ENCODE measurements at places on chromosomes 13 and 19.

GRCh38 chr19:47713046-47714021 lies at the start of gene EHD2:
Gene EHD2, plus strand, starts transcription at chr19:47713422. Its CDS starts 3,191 bp downstream, at chr19:47716613.
- no peak within 1 kb of the TSS for H3K4me3 ChIP-seq
- peaks cover 4% of the 10 kb centered on the region for H3K4me1 ChIP-seq
- peaks cover 17% of the 10 kb centered on the region for H3K27me3 ChIP-seq
- no peaks in the 10 kb centered on the region for H3K36me3 ChIP-seq

DNA sequence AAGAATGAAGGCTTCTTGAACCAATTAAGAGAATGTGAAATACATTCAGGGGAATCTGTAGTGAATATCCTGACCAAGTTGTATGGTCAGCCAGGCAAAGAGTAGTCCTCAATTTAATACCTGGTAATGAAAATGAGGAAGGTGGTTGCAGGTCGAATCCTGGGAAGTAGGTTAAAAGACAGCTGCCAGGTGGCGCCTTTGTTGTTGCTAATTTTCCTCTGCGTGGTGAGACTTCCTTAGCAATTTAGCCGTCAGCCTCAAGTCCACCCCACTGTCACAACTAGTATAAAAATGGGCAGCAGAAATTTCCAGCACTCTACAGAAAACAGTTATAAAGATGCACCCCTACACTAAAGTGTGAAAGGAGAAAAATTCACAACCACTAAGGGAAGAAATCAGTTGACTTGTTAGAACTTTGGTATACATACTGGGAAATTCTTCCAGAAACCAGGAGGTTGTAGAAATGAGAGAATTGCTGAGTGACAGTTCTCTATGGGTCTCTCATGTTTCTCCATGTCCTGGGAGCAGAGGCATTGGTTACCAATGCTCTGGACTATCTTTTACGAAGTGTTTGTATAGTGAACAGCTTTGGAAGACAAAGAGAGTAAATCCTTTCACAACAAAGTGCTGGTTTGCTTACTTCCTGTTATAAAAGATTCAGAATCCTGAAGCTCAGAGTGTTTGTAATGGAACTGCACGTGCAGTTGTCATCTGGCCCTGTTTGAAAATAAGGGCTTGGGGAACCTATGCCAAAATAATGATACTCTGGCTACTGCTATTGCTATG lies 235.9 kb downstream of the NHLRC3 start:
- no peak for DNase-seq
- no peaks in the 10 kb centered on the region for H3K36me3 ChIP-seq
- no peaks in the 10 kb centered on the region for H3K27me3 ChIP-seq
- no peak overlapping the region for H3K4me3 ChIP-seq
- no peaks in the 10 kb centered on the region for H3K4me1 ChIP-seq

DNA sequence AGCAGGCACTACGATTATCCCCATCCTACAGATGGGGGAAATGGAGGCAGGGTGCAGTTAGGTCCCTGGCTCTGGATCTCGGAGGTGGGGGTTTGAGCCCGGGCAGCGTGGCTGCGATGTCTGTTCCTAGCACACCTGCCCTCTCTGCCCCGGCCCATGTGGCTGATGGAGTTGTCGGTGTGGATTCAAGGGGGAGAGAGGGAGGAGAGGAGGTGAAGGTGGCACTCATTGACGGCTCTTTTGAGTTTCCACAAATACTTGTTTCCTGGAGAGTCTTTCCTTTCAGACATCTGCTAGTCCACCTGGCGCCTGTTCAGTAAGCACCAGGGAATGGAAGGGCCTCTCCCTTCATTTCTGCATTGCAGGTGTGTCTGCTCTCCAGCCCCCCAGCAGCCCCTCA lies 69.9 kb downstream of the ARHGEF18 start:
- no peak overlapping the region for H3K27ac ChIP-seq
- peaks cover 28% of the 10 kb centered on the region for H3K36me3 ChIP-seq
- H3K4me3 ChIP-seq: no peak overlapping the region
- no peak for DNase-seq
- no peaks in the 10 kb centered on the region for H3K27me3 ChIP-seq

DNA sequence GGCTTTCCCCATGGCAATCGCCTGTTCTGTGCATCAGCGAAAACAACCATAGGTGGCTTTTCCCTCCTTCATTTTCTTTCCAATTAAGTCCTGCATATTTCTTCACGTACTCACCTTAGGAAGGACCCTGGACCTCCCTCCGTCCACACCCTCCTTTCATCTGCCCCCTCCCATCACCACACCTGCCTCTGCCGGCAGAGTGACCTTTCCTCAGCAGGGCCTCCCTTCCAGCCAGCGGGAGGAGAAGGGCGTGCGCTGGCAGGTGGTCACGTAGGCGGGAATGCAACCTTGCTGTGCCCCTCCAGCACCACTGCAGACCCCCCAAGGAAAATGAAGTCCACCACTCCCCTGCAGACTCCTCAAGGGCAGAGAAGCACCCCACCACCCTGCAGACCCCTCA lies 61.1 kb downstream of the GSX1 start:
- H3K27ac ChIP-seq: no peak overlapping the region
- no peak overlapping the region for H3K4me3 ChIP-seq
- H3K27me3 ChIP-seq: no peaks in the 10 kb centered on the region
- H3K36me3 ChIP-seq: no peaks in the 10 kb centered on the region

- H3K27ac ChIP-seq: no peak overlapping the region
- no peak overlapping the region for H3K4me3 ChIP-seq
Measured at GRCh38 chr19:41848666-41849065, 3.8 kb downstream of the DMRTC2 start.

GRCh38 chr19:56193981-56194640 lies 3.5 kb downstream of the ZSCAN5B start:
- H3K36me3 ChIP-seq: no peaks in the 10 kb centered on the region
- H3K27me3 ChIP-seq: no peaks in the 10 kb centered on the region
- DNase-seq: no peak
- H3K27ac ChIP-seq: no peak overlapping the region
- no peak overlapping the region for H3K4me3 ChIP-seq
- H3K4me1 ChIP-seq: no peaks in the 10 kb centered on the region

DNA sequence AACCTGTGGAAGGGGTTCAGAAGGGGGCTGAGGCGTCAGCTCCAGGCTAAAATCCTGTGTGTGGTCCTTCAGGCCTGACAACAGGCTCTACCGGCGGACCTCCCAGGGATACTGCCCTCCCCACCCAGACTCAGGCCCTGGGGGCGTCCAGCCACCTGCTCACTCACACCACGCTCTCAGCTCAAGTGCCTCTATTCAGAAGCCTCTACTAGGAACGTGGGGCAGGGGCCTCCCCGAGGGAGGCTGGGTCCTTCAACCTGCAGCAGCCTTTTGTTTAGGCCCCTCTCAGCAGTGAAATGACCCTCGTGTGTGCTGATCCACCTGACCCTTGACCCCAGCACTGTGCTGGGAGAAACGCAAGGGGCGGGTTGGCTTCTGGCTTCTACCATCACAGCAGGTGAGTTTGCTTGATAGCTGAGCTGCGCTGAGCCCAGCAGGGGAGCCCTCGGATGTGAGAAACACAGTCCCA lies 10.6 kb downstream of the PLPP2 start:
- H3K4me3 ChIP-seq: no peak overlapping the region
- no peaks in the 10 kb centered on the region for H3K4me1 ChIP-seq
- no peak for DNase-seq
- peaks cover 2% of the 10 kb centered on the region for H3K27me3 ChIP-seq
- H3K27ac ChIP-seq: no peak overlapping the region
- no peaks in the 10 kb centered on the region for H3K36me3 ChIP-seq

GRCh38 chr13:38693168-38693567 lies 6.3 kb downstream of the FREM2 start:
- no peak overlapping the region for H3K27ac ChIP-seq
- H3K4me3 ChIP-seq: no peak overlapping the region
- no peaks in the 10 kb centered on the region for H3K27me3 ChIP-seq
- H3K36me3 ChIP-seq: no peaks in the 10 kb centered on the region

- H3K27ac ChIP-seq: no peak overlapping the region
- no peaks in the 10 kb centered on the region for H3K4me1 ChIP-seq
- H3K27me3 ChIP-seq: no peaks in the 10 kb centered on the region
- no peak for DNase-seq
- no peaks in the 10 kb centered on the region for H3K36me3 ChIP-seq
Measured at GRCh38 chr13:32726374-32727037, 140.3 kb downstream of the PDS5B start.

DNA sequence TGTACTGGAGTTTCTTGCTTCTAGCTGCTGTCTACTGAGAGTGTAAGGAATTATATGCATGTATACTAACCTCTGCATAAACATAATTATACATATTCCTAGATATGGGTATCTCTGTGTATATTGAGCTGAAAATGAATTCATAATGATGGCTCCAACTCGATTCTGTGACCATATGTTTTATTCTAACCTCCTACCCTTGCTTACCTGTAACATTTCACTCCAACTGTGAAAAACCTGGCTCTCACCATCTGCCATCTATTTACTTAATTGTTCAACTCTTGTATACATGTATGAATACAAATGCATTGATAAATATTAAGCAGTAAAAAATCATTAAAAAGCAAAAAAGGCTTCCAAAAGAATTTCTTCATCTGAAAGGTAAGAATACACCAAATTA lies 1729.5 kb upstream of the SPRY2 start:
- no peaks in the 10 kb centered on the region for H3K36me3 ChIP-seq
- no peak overlapping the region for H3K27ac ChIP-seq
- DNase-seq: no peak
- no peak overlapping the region for H3K4me3 ChIP-seq
- H3K4me1 ChIP-seq: no peaks in the 10 kb centered on the region
- H3K27me3 ChIP-seq: no peaks in the 10 kb centered on the region

- H3K4me3 ChIP-seq: no peak overlapping the region
- peaks cover 29% of the 10 kb centered on the region for H3K4me1 ChIP-seq
- no peaks in the 10 kb centered on the region for H3K36me3 ChIP-seq
- peak; percentile 65 for DNase-seq
Measured at GRCh38 chr13:30119476-30119875, 187.9 kb downstream of the KATNAL1 start.

GRCh38 chr13:32905063-32905863 lies 111.0 kb upstream of the KL start:
- no peaks in the 10 kb centered on the region for H3K4me1 ChIP-seq
- H3K4me3 ChIP-seq: no peak overlapping the region
- DNase-seq: no peak
- H3K36me3 ChIP-seq: no peaks in the 10 kb centered on the region
- no peak overlapping the region for H3K27ac ChIP-seq
- H3K27me3 ChIP-seq: no peaks in the 10 kb centered on the region

- no peak overlapping the region for H3K4me3 ChIP-seq
- no peak for DNase-seq
- H3K27me3 ChIP-seq: no peaks in the 10 kb centered on the region
- no peak overlapping the region for H3K27ac ChIP-seq
Measured at GRCh38 chr13:97889803-97890202, 63.7 kb upstream of the IPO5 start.

DNA sequence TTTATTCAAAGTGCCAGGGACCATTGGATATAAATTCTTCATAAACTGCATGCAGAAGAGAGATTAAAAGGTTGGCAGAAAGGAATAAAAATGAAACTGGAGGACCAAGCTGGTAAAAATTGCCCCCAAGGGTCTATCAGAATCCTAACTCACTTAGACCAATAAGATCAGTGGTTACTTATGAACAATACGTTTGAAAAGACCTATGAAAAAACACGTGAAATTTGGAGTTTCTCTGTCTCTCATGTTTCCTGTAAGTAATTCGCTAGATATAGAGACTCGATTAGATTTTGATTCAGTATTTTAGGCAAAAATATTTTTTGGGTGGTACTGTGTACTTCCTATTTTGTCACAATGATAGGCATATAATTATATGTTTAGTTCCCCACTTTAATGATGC lies 22.9 kb downstream of the GARRE1 start:
- H3K4me3 ChIP-seq: no peak overlapping the region
- DNase-seq: no peak
- no peaks in the 10 kb centered on the region for H3K27me3 ChIP-seq
- H3K36me3 ChIP-seq: no peaks in the 10 kb centered on the region
- H3K27ac ChIP-seq: no peak overlapping the region

All from natural killer cell (primary cell).